Activated CD4-positive, alpha-beta T cell treated with anti-CD3 and anti-CD28 coated beads for 48 hours (primary cell): ENCODE measurements at places on chromosomes 1 and 21.

GRCh38 chr1:203954788-203955552 is 93.6 kb downstream of the SNRPE start:
- DNase-seq, result no peak

GRCh38 chr1:18978706-18979105 is 22.2 kb upstream of the IFFO2 start:
- no peak for DNase-seq

- no peak for DNase-seq
These were observed 300.8 kb downstream of the RRAGC start for GRCh38 chr1:38558500-38559445.

- no peak for DNase-seq
These were observed 320.2 kb downstream of the TM2D1 start for GRCh38 chr1:61404597-61405376.

- peak; percentile 74 for DNase-seq
These were observed 148.4 kb downstream of the GPATCH2 start for GRCh38 chr1:217482356-217483102.

- no peak for DNase-seq
These were observed 2.2 kb upstream of the PRKCZ start for GRCh38 chr1:2047749-2048729.
